ENCODE measurements at places on chromosomes 4 and X.
A peak's percentile ranks its signal among the peaks of the same experiment; 100 is the strongest.

- DNase-seq, result no peak
Observed at GRCh38 chrX:109036624-109037023, 300.3 kb upstream of the IRS4 start.

DNA sequence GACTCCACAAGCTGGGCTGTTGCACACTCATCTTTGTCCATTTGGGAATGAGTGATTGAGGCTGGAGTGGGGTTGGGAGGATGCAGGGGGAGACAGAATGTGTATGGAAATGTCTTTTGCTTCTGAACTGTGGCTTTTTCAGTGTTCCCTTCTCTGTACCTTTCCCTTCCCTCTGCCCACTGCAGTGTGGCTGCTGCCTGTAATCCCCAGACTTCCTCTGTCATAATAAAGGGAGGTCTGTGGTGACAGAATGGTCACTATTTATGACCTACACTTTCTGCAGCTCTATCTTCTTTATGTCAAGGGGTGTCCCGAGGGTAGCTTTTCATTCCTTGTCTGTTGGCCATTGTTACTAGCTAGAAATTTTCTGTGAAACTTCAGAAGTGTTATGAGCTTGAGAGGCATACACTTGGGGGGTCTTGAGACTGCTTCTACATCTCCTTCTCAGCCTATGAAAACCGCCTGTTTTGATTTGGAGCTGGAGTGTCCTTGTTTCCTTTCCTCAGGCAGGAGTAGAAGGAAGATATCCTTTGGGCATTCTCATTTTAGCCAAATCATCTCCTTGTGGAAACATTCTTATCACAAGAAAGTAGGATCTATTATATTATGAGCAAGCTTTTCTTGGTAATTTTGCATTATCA lies 63.0 kb downstream of the ANK2 start:
- no peak for DNase-seq

GRCh38 chrX:6909396-6909795 lies 238.1 kb upstream of the STS start:
- no peak for DNase-seq

DNA sequence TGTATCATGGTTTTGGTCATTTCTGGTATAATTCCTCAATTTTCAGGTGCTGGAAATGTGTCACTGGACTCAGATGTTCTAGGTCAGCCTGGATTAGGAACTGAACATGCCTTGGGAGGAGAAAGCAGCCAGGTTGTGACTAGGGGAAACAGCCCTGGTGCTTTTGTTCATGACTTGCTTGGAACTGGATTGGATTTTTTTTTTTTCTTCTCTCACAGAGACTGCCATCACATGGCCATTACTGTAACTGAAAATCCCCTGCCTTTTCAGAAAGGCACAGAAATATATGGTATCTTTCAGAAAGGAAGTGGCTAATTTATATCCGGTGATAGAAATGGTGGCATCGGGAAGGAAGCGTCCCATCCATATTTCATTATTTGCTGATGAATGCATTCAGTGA lies 34.6 kb downstream of the SEPTIN11 start:
- peak; percentile 67 for DNase-seq

DNA sequence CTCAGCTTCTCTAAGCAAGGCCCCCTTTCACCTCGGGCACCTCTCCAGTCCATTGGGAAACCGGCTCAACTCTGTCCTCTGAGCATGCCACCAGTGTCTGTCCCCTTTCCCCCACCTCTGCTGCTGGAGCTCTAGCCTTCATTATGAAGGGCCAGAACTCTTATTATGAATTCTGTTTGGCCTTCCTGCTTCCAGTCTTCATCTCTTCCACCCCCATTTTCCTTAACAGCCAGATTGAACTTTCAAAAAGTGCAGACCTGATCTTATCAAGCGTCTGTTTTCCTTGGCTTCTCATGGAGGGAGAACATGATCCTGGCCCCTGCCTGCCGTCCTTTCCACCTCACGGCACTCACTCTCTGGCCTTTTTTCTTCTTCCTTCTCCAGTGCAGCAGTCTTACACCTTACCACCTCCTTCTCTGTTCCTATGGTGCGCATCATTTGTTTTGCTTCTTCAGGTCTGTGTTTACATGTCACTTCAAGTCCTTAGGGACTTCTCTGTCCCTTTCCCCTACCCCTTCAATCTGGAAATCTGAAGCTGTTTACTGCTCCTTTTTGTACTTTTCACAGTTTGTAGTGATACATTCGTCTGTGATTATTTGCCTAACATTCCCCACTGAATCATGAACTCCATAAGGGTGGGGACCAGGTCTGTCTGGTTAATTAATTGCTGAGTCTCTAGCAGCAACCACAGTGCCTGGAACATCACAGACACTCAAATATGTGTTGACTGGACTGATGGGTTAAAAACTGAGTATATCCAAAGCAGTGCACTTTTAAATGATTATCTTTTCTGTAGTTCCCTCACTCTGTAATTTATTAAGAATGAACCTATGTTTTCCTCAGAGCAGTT lies 55.8 kb downstream of the FNIP2 start:
- DNase-seq, result peak; percentile 44

GRCh38 chrX:96752781-96753180 lies 68.1 kb downstream of the DIAPH2 start:
- DNase-seq, result no peak

DNA sequence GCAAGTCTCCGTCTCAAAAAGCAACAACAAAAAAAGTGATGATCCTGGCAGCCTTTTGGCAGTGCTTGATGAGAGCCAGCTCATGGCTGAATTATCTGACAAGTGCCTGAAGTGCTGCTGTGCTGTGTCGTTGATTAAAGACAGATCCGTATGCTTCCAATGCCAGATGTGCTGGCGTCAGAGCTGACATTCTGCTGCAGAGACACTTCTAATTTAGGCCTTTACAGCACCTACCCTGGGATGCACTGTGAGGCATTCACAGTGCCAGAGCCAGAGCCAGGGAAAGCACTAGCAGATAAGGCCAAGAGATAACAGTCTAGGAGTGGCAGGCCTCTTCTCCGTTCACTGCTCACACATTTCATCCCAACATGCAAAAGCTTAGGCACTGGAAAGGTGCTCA lies 995.5 kb downstream of the RAB28 start:
- peak; percentile 20 for DNase-seq

GRCh38 chr4:38582889-38583470 lies 81.0 kb upstream of the KLF3 start:
- DNase-seq, result no peak

DNA sequence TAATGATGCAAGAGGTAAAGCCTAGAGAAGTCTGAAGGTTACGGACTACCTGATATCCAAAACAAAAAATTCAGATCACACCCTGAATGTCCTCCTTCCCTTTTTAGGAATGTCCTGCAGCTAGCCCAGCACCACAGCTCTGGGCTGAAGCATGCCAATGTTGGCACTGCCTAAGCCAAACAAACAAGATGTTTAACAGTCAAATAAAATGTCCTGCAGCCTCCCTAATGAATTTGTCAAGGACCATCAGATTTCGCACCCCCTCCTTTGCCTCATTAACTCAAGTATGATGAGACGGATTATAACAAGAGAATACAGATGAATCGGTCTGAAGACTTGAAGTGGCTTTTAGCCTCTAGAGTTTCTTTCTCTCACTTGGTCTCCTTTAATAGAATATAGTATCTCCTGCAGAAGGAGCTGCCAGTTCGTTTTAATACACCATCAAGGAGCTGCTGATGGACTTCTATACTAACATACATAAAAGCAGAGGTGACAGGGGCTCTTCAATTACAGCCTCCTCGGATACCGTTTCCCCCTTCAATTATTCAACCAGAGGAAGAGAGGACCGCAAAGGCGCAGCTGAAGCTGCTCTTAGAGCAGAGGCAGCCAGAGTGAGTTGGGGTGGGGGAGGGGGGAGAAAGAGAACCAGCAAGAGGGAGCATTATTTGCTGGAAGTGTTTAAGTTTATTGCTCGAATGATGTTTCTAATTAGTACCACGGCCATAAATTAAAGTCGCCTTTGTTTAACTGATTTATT lies 3.0 kb upstream of the MAB21L2 start:
- DNase-seq, result peak; percentile 23

DNA sequence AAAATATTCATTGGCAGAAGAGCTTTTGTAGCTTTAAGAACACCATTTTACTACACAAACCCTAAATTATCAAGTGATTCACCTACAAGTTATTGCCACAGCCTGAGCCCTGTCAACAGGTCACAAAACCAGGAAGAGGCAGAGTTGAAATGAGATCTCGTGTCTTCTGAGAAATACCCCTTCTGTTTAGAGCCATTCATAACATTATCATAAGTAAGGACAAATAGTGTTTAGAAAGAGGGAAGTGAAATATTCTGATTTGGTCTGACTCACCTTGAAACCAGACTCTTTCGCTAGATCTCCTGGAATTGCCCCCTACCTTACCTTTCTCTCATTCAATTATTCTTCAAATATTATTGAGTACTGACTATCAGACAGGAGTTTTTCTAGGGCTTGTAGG lies 5.9 kb downstream of the ETDB start:
- no peak for DNase-seq

DNA sequence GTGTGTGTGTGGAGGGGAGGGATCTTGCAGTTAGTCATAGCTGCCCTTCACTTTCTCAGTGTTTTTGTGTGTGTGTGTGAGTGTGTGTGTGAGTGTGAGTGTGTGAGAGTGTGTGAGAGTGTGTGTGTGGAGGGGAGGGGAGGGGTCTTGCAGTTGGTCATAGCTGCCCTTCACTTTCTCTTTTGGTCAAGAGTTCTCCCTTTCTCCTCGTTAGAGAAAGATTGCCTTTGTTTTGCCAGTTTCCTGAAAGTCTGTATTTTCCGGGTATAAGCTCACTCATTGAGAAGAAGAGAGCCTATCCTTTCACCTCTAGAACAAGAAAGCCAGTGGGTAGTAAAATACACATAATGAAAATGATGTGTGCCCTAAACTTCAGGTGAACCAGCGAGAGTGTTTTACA lies 75.2 kb upstream of the ENPP6 start:
- no peak for DNase-seq

- DNase-seq, result no peak
Observed at GRCh38 chr4:165058666-165059065, 5.0 kb downstream of the TRIM75 start.

GRCh38 chrX:121579016-121579760 lies 531.8 kb downstream of the GLUD2 start:
- DNase-seq, result peak; percentile 53

- DNase-seq, result no peak
Observed at GRCh38 chr4:52950226-52950625, 88.1 kb downstream of the RASL11B start.

DNA sequence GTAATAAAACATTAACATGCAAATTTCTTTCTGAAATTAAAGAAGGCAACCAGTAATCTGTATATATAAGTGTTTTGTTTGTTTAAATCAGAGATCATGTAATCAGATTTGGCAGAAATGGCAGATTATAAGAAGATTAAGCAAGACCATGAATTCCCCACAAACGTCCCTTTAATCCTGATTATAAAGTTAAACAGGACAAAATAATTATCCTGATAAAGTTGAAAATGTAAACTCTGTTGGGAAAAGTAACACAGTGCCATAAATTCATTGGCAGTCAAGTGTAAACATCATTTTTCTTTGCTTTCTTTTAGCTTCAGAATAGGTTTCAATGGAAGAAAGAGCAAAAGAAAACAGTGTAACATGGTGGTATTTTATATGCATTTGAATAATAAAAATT lies 256.3 kb downstream of the KCNIP4 start:
- DNase-seq, result no peak

DNA sequence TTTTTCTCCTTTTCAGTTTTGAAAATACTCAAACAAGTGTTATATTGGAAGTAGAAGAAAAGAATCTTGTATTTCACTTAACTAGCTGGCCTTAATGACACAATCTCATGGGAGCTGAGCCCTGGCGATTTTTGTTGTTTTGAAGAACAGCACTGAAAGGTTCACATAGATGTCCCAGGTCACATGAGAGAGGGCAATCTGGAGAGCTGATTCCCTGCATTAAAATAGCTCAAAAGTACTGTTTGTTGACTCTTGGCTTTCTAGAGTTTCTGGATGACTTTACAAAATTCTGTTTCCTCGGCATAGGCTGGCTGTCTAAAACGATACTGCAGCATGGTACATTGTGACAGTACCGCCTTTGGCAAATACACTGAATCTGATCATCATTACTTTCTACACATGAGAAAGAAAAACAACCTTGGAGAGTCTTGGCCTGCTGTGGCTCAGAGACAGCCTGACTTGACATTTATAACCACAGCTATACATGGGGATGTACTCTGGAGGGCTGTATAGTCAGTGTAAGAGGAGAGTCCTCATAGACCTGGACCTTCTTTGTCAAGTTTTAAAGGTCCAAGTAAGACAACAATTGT lies 119.8 kb upstream of the PDLIM3 start:
- DNase-seq, result no peak

GRCh38 chr4:84319124-84319523 lies 180.0 kb downstream of the NKX6-1 start:
- peak; percentile 1 for DNase-seq

DNA sequence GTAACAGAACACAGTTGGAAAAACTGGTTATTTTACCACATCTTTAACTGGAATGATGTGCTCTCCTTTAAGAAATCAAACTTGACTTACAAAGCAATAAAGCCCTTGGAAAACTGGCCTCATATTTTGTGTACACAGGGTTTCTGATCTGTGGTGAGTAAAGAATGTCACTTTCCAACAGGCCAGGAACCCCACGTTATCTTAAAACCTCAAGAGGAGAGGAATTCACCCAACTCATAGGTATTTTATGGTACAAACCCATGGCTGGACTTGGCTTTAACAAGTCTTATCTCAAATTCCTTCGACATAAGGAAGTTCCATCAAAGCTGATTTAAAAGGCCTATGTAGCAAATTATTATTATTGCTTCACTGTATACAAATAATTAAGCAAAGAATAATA lies 1735.1 kb downstream of the PCDH7 start:
- DNase-seq, result peak; percentile 51

GRCh38 chr4:122583906-122584305 lies 37.0 kb downstream of the IL21 start:
- DNase-seq, result peak; percentile 72

GRCh38 chrX:17192106-17192505 lies 182.9 kb upstream of the NHS start:
- no peak for DNase-seq

- DNase-seq, result peak; percentile 34
Observed at GRCh38 chr4:109658871-109659410, 44.3 kb downstream of the CASP6 start.

DNA sequence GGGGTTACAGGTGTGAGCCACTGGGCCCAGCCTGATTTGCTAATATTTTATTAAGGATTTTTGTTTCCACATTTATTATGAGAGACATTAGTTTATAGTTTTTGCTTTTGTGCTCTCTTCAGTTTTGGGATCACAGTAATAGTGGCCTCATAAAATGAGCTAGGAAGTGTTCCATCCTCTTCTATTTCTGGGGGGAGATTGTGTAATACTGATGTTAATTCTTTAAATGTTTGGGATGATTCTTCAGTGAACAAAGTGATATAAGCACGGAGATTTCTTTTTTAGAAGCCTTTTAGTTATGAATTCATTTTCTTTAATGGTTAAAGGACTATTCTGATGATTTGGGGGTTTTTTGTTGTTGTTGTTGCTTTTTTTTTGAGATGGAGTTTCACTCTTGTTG lies 41.3 kb downstream of the RBMX start:
- no peak for DNase-seq

Data from fibroblast of pulmonary artery (primary cell).